ENCODE measurements at places on chromosomes 3 and 15.

DNA sequence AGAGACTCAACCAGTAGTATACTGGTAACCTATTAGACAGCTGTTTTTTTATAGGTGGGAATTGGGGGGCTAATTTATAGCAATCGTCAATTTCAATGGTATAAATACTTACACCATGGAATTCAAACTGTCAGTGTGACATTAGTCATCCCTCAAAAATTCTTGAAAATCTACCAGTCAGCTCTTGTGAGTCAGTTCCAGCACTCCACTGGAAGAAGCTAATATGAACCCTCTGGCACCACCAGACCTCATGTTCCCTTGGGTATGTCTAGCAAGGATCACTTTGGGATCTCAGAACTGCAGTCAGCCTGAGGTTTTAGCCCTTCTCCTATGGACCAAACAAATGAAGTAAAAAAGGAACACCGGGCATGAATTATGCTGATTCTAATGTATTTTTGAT is 11.8 kb upstream of the UACA start:
- no peak for DNase-seq
- H3K4me1 ChIP-seq = no peaks in the 10 kb centered on the region
- H3K27ac ChIP-seq = no peak overlapping the region
- H3K4me3 ChIP-seq = no peak overlapping the region
- H3K36me3 ChIP-seq = no peaks in the 10 kb centered on the region
- H3K27me3 ChIP-seq = no peaks in the 10 kb centered on the region

DNA sequence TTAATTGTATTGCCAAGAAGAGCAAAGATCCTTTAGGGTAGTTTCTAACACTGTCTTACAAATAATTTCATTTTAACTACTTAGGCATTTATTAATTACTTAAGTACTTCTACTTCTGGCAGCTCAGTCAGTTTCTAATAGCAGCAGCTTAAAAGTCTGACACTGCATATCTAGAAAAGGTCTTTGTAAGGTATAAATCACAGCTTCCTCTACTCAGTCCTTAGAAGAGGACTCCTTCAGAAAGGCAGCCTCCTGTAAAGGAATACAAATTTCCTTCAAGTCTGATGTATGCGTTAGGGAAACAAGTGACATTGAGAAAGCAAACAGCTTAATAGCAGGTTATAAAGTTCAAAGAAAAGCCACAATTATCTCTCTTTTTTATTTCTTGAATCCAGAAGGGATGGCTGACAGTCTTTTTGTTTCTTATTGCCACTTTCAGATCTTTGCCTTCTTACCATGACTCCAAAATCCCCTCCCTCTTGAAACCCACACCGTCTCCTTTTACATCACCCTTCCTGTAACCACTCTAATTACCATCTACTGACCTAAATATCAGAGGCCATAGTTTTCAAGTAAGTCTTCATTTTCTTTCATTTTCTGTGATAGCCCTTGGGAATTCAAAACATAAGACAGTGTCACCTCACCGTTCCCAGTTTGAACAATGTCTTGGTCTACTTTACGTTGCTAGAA is 109.5 kb downstream of the CGGBP1 start:
- no peak for DNase-seq
- H3K27me3 ChIP-seq = no peaks in the 10 kb centered on the region
- H3K4me3 ChIP-seq = no peak overlapping the region
- no peaks in the 10 kb centered on the region for H3K4me1 ChIP-seq
- no peaks in the 10 kb centered on the region for H3K36me3 ChIP-seq
- H3K27ac ChIP-seq = no peak overlapping the region

- no peak overlapping the region for H3K27ac ChIP-seq
- H3K4me3 ChIP-seq = no peak overlapping the region
- no peaks in the 10 kb centered on the region for H3K36me3 ChIP-seq
- H3K4me1 ChIP-seq = peaks cover 15% of the 10 kb centered on the region
- DNase-seq = no peak
These were observed 40.5 kb downstream of the NGRN start for GRCh38 chr15:90305932-90306331.

DNA sequence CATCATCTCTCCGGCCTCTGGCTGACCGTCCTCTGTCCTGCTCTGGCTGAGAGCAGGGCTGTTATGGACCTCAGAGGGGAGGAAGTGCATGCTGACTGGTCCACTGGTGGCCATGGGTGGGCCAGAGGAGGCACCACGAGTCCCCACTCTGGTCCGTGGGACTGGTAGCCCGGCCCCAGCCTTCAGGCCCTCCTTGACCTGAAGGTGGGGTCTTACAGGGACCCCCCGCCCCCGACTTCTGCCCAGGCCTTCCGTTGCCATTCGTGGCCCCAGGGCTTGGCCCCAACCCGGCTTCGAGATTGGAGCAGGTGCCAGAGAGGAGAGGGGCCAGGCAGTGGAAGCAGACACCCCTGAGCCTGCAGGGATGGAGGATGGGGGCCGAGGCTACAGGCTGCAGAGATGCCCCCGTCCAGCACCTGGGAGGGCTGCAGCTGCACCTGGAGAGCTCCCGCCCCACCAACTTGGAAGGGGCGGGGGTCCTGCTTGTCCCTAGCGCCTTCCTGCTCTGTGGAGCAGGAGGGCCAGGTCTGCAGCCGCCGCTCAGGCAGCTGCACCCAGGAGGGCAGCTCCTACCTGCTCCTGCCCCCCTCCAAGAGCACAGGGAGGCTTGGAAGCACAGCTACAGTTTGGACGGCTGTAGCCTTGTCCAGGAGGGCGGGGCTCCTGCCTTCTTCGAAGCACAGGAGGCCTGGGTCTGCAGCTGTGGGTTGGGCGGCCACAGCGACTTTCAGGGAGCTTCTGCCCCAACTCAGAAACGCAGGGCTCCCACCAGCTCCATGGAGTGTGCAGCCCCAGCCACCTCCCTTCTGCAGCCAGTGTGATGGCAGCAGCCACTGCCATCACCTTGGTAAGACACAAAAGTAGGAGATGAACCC is 142.5 kb downstream of the KLF13 start:
- H3K4me1 ChIP-seq = peaks cover 13% of the 10 kb centered on the region
- no peak for DNase-seq
- H3K4me3 ChIP-seq = no peak overlapping the region
- peaks cover 4% of the 10 kb centered on the region for H3K27me3 ChIP-seq

GRCh38 chr15:51135276-51135675 is 40.6 kb upstream of the TNFAIP8L3 start:
- DNase-seq = no peak
- no peaks in the 10 kb centered on the region for H3K36me3 ChIP-seq
- H3K4me1 ChIP-seq = no peaks in the 10 kb centered on the region
- H3K27me3 ChIP-seq = no peaks in the 10 kb centered on the region
- no peak overlapping the region for H3K4me3 ChIP-seq

- peaks cover 8% of the 10 kb centered on the region for H3K27me3 ChIP-seq
- H3K4me1 ChIP-seq = no peaks in the 10 kb centered on the region
- no peak for DNase-seq
- H3K4me3 ChIP-seq = no peak overlapping the region
These were observed 131.1 kb upstream of the NSMCE3 start for GRCh38 chr15:29400701-29401100.

- H3K36me3 ChIP-seq = no peaks in the 10 kb centered on the region
- H3K4me3 ChIP-seq = no peak overlapping the region
- DNase-seq = no peak
- peaks cover 1% of the 10 kb centered on the region for H3K4me1 ChIP-seq
- no peaks in the 10 kb centered on the region for H3K27me3 ChIP-seq
These were observed 82.8 kb downstream of the MAGI1 start for GRCh38 chr3:65955792-65956477.

DNA sequence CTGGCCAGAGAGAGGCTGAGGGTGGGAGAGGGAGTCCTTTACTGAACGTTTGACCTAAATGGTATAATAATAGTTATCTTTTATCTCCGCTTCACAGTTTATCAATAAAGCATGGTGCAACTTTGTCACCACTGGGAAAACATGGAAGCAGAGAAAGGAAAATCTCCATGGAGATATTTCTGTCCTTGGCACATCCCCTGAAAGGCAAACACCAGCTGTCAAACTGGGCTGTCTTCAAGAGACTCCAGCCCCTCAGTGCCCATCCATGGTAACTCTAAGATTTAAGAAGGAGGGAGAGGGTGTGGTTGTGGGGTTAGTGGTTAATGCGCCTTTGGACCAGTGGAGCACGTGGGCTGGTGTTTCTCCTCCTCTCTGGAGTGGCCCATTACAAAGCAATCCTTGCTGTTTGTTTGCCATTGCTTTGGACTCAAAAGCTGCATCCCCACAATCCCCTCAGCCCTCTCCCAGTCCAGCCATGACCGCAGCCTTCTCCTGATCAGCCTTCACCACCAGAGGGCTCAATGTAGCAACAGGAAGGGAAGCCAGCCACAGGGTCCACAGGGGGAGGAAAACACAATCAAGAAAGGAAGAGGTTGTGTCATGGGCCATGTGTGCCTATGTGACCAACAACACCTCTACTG is 38.2 kb upstream of the FAM174B start:
- no peak overlapping the region for H3K27ac ChIP-seq
- H3K4me3 ChIP-seq = no peak overlapping the region
- H3K4me1 ChIP-seq = no peaks in the 10 kb centered on the region

DNA sequence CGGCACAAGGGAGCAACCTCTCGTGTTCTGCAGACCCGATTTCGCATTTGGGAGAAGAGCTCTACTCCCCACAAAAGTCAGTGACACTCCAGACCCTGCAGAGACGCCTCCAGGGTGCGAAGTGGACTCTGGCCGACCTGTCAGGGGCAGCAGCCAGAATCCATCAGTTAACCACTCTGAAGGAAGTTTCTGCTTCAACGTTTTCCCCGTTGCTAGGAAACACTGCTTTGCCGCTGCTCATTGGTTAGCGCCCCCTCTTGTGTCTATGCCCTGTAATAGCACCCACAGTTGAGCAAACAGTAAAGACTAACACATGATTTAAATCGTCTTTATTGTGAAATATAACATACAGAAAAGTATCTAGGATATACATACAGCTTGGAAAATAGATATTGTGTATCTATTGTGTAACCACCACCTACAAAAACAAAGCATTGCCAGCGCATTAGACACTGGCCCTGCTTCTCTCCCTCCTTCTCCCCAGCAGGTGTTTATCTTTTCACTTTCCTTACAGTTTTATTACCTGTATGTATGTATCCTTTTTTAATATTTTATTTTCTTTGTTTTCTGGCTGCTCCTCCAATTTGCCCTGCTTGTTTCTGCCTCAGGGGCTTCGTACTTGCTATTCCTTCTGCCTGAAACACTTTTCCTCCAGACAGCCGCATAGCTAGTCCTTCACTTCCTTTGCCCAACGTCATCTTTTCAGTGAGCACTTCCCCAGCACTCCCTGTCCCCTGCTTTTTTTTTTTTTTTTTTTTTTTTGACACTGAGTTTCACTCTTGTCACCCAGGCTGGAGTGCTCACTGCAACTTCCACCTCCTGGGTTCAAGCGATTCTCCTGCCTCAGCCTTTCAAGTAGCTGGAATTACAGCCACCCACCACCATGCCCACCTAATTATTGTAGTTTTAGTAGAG is 38.8 kb downstream of the TMEM40 start:
- no peak overlapping the region for H3K4me3 ChIP-seq
- DNase-seq = peak; percentile 64
- no peaks in the 10 kb centered on the region for H3K36me3 ChIP-seq
- peak overlapping the region; percentile 37 for H3K27ac ChIP-seq

GRCh38 chr3:160709477-160710182 is 32.7 kb downstream of the ARL14 start:
- H3K4me1 ChIP-seq = no peaks in the 10 kb centered on the region
- peaks cover 25% of the 10 kb centered on the region for H3K27me3 ChIP-seq
- H3K36me3 ChIP-seq = no peaks in the 10 kb centered on the region
- H3K27ac ChIP-seq = no peak overlapping the region
- DNase-seq = no peak

DNA sequence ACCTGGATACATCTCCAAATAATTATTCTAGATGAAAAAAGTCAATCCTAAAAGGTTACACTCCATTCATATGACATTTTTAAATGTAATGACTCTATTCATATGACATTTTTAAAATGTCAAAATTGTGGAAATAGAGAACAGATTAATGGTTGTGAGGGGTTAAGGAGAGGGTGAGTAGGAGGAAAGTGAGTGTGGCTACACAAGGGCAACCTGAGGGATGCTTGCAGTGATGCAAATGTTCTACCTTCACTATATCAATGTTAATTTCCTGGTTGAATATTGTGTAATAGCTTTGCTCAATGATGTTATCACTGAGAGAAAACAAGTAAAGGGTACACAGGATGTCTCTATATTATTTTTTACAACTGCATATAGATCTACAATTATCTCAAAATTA is 54.9 kb upstream of the PXYLP1 start:
- DNase-seq = no peak
- H3K27me3 ChIP-seq = no peaks in the 10 kb centered on the region
- no peaks in the 10 kb centered on the region for H3K4me1 ChIP-seq
- H3K27ac ChIP-seq = no peak overlapping the region
- H3K36me3 ChIP-seq = peaks cover 7% of the 10 kb centered on the region

DNA sequence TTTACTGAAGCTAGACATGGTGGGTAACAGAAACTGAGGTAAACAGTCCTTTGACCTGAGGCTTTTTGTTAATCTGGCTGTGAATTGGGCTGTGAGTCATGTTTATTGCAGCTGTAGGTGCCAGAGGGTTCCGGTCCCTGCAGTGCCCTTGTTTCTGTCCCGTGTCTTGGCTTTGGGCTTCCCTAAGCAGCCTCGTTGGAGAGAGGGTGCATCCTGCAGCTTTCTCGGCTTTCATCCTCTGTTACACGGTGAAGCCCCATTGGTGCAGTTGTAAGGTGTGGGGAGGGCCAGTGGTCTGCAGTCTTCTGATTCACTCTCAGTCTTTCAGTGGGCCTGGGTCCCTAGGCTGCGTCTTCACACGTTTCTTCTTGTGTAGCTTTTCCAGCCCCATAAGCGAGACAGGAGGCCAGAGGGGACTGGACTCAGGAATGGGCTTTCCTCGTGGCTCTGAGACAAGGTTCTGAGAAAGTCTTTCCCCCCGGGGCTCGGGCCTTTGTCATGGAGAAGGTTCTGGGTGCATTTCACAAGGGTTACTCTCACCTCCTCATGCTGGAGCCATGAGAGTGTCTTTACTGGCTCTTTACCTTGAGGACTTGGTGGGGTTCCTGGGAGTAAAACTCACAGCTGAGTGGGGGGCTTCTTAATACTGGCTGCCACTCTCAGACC is 33.1 kb downstream of the ASB7 start:
- no peaks in the 10 kb centered on the region for H3K4me1 ChIP-seq
- no peak overlapping the region for H3K4me3 ChIP-seq
- DNase-seq = no peak
- no peaks in the 10 kb centered on the region for H3K36me3 ChIP-seq
- H3K27ac ChIP-seq = no peak overlapping the region

DNA sequence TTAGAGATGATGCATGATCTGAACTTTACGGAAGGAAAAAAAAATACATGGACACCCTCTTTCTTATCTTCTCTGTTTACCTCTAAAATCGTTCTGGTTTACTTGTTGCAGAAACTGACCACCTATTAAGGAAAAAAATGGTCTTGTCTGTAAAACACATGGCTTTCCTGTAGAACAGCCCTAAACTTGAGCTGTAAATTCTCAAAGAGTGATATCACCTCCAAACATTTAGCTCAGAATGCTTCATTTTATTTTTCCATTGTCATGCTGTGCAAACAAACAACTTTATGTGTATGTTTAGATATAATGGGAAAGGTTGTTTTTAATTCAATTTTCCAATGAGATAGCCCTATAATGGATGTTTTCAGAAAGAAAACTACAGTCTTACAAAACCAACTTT is 237.4 kb upstream of the NR2F2 start:
- no peaks in the 10 kb centered on the region for H3K27me3 ChIP-seq
- peaks cover 22% of the 10 kb centered on the region for H3K4me1 ChIP-seq

Measured in neural crest cell (in vitro differentiated cells).